Muscle of arm (tissue), 14 donors: ENCODE measurements at places on chromosomes 12 and 14. TPM values are rescaled to one million over a fixed set of nuclear protein-coding genes. Genes with fewer than 3 reads are reported as not detected.

DNA sequence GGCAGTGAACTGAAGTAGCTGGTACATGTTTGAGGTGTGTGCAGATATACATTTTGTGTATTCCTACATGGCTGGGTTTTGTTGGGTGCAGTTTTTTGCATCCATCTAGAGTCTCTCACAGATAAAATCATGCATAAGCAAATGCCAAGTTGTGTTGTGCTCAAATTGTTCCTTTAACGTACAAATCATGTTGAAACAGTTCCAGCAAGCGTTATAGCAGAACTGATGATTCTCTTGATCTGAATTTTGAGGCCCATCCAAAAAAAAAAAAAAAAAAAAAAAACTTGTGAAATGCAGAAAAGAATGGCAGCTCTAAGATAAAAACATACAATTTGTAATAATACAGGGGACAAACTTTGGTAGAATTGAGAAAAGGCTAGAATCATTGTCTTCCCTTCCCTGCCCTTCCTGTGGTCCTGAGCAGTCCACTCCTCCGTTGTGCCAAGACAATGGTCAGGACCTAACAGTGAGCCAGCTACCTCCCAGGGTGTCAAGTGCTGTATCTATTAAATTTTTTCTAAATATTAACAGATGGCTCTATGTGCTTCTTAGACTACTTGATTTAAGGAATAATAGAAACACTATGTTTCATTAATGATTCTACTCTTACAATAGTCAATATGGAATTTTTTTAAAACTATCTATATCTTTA lies 122.1 kb downstream of the PLEKHA5 start:
- DNase-seq, result no peak

Gene CLEC4A
- not detected for polyA plus RNA-seq

Gene AGAP2
- polyA plus RNA-seq, result not detected

Gene PSMA3
- 128 TPM for polyA plus RNA-seq

DNA sequence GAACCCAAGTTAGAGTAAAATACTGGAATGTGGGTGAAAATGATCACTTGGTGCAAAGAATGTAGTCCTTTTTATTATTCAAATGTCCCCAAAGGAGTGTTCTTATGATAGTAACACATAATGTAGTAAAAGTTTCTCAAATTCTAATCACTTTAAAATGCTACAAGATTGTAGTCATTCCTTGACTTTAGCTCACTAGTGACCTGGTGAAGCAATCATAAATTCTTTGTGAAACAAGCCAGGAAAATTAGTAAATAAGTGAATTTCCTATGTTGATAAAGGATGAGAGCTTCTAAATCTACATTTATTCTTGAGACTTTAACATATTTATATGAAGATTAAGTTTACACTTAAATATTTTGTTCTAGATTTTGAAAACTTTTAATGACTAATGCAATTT lies 30.7 kb upstream of the SLC17A8 start:
- no peak for DNase-seq

Gene NTN4
- 37.1 TPM for polyA plus RNA-seq

GRCh38 chr12:12892681-12893141 lies 1.3 kb downstream of the GPRC5A start:
- DNase-seq, result no peak

DNA sequence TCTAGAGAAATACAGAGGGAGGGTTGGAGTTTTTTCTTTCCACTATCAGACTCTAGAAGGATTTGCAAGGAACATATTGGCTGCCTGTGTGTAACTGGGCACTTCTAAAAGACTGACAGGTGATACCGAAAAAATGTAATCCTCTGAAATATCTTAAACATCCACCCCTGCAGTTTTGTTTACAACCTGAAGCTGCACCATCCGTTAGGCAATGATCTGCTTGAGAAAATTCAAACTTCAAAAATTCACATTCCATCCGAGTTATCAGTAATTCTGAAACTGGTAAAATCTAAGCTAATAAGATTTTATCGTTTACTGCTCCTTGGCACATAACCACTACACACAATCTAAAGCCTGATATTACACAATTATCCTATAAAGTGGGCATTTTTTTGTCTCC lies 528.6 kb downstream of the FUT8 start:
- no peak for DNase-seq

DNA sequence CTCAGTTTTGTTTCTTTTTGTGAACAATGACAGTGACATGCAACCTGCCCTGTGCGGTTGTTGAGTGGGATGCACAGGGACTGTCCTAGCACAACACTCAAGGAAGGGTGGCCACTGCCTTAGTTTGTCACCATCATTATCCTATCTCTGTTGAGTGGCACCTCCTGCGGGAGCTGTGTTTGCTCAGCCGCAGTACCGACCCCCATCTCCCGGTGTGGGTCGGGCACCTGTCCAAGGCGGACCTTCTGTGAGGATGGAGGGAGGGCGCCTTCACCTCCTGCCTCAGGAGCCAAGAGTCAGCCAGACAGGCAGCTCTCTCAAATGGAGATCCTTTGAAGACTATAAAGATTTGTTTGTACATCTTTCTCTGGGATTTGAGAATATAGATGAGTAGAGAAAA lies 142.1 kb downstream of the TSPAN9 start:
- DNase-seq, result no peak

DNA sequence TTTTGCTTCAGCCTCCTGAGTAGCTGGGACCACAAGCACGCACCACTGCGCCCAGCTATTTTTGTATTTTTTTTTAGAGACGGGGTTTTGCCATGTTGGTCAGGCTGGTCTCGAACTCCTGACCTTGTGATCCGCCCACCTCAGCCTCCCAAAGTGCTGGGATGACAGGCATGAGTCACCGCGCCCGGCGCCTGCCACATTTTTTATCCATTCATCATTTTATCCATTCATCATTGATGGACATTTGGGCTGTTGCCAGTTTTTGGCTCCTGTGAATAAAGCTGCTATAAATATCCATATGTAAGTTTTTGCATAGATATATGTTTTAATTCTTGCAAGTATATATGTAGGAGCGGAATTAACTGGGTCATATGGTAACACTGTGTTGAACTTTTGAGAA lies 79.5 kb downstream of the DAAM1 start:
- DNase-seq, result no peak

GRCh38 chr12:39592295-39592694 lies 27.3 kb downstream of the ABCD2 start:
- no peak for DNase-seq

GRCh38 chr14:94158239-94158883 lies 15.8 kb upstream of the PPP4R4 start:
- DNase-seq, result no peak

GRCh38 chr12:92088805-92089204 lies 56.8 kb downstream of the BTG1 start:
- no peak for DNase-seq

GRCh38 chr14:35821564-35822411 lies 4.3 kb upstream of the BRMS1L start:
- DNase-seq, result no peak

DNA sequence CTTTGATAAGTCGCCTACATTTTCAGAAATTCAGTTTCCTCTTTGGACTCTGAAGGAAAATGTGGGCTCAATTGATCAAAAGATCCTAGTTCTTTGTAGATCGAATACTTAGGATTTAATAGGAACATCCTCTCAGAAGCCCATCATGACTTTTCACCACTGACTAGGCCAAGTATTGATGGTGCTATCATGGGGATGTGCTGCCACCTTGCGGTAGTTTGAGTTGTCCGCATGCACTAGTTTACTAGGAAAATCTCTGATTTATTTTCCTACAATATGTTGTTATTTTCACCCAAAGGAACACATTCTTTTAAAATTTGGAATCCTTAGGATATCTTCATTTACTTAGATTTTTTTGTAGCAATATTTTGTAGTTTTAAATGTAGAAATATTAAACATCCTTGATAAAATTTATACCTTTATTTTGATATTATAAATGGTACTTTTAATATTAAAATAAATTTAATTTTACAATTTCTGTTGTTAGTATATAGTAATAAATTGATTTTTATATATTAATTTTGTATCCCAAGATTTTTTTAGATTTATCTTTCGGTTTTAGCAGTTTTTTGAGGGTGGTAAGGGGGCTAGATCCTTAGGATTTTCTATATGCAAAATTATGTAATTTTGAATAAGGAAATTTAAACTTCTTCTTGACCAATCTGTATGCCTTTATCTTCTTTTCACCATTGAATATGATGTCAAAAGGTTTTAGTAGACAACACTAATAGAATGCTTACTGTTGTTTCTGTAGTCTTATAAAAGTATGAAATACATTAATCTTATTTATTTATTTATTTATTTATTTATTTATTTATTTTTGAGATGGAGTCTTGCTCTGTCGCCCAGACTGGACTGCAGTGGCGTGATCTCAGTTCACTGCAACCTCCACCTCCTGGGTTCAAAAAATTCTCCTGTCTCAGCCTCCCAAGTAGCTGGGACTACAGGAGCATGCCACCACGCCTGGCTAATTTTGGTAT lies 52.9 kb upstream of the OR9K2 start:
- peak; percentile 79 for DNase-seq

DNA sequence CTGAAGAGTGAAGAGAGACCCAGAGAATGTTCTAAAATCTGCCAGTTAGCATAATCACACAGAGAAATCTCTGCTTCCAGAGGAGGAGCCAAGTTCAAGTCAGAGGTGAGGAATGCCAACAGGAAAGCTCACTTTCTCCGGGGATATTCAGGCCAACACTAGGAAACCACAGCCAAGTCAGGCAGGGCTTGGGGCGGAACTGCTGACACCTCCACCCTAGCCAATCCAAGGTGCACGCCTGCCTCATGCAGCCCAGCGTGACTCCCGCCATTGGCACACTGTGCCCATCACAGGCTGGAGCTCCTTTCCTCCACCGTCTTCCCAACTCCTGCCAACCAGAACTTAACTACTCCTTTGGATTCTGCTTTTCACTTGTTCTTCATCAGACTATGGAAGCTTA lies 374.3 kb upstream of the CCDC196 start:
- DNase-seq, result no peak

DNA sequence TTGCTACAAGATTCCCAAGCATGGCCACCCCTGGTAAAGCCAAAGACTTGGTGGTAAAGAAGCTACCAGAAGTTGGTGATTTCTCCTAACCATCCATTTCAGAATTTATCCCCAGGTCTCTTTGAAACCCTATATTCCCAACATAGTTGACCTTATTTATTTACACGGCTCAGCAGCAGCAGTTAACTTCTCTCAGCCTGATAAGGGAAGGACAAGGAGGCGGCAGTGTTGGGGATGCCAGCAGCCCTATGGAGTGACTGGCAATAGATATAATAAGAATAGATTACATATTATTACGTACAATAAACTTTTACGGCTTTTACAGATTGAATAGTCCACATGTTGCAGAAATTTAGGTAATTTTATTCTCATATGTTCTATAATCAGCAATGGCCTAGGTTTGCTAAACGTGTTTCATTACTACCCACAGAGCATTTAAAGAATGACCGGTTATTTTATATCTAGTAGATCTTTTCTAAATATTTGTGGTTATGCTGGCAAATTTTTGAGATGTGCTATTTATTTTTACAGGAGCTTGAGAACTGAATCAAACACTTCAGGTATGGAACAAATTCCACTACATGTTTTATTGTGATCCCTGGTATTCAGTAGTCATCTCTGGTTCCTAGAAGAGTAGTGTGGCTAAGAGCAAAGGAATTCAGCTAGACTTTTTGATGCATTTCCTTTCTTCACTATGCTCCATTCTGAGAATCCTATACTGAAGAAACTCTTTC lies 19.8 kb upstream of the PALS1 start:
- DNase-seq, result no peak

Gene STXBP6
- 19.8 TPM for polyA plus RNA-seq

- peak; percentile 77 for DNase-seq
Observed at GRCh38 chr12:49331380-49332222, 5.4 kb downstream of the C1QL4 start.

- no peak for DNase-seq
Observed at GRCh38 chr12:38291160-38291559, 25.4 kb upstream of the ALG10B start.

- DNase-seq, result peak; percentile 66
Observed at GRCh38 chr14:34713681-34714319, 593 bp downstream of the CFL2 start.

GRCh38 chr12:18439541-18439940 lies 178.2 kb downstream of the PIK3C2G start:
- DNase-seq, result no peak

DNA sequence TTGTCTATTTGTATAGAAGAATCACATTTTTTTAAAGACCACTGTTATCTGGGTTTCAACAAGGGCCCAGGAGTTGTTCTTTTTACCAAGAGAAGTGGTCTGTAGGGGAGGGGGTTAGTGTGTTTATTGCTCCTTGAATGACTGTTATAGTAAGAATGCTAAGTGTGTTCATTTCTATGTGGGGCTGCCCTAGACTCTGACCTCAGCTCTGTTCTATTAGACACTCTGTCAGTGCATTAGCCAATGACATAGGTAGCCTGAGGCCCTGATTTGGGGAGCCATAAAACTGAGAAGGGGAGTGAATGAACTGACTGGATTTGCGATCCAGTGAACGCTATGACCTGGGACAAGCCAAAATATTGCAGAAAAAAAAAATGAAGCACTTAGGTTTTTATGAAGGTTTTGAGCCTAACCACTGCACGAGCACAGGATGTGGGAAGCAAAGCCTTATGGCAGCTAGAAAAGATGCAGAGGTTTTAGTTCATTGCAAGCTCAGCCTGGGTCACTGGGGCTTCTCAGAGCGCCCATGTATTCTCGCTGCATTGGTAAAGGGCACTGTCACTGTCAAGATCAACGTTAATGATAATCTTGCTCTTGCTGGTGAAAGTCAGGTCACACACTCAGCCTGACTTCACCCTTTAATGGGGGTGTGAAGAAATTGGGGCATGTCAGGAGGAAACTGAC lies 63.8 kb downstream of the PRKCH start:
- no peak for DNase-seq

DNA sequence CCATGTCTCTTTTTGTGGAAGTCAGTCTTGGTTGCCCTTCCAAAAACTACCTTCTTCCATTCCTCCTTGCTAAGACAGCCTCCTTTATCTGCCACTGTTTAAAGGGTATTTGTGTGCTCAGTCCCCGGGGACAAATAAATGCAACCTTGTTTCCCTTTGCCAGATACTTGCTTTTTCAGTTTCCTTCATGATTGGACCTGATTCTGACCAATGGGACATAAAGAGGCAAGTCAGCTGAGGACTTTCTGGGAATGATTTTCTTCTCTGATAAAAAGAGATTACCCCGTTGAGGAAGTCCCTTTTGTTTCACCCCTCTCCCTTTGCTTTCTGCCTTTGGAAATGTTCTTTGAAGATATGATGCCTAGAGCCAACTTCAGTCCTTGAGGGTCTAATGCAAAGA lies 7.4 kb upstream of the TUBA1B start:
- DNase-seq, result no peak
